ENCODE measurements at places on chromosomes 12 and 14.
A peak's percentile ranks its signal among the peaks of the same experiment; 100 is the strongest.

GRCh38 chr12:131242741-131243496, 289.2 kb downstream of the ADGRD1 start:
- DNase-seq = no peak

DNA sequence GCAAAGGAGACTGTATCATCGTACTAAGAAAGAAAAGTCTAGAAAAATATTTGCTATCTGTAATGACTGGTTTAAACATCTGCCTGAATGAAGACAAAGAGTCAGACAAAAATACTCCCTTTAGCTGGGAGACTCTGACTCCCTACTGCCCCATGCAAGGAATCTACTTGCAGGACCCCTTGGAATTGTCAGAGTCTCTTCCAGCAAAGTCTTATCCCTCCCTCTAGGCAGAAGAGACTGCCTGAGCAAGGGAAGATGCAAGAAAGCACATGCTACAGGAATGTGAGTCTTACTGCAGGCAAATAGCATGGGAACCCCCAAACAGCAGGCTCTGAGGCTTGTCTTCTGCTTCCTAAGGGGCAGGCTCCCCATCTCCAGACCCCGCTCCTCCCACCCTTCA, 154.0 kb downstream of the KCNA5 start:
- no peak for DNase-seq

GRCh38 chr14:104864267-104865080, 594 bp upstream of the CEP170B start:
- peak; percentile 64 for DNase-seq

GRCh38 chr14:88424573-88424972, 39.1 kb downstream of the SPATA7 start:
- DNase-seq = no peak

DNA sequence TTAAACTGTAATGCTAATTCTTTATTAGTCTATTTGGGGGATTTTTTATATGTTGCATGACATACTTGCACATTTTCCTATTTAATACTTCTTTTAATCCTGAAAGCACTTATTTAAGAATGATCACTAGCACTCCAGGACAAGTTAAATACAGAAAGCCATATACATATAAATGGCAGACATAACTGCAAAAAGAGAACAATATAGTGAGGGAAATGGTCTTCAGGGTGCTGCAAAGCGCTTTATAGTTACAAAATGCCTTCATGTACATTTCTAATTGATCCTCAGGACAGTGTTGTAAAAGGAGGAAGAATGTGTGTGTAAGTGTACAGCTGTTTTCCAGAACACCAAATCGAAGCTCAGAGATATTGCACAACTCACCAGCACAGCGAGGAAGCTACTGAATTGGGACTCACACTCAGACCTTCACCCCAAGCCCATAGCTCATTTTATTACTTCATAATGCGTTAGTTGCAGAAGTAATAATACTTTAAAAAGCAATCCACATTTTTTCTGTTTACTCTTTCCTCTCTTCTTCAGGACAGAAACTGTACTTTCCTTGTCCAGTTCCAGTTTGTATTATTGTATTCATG, 428.2 kb downstream of the RAD51B start:
- DNase-seq = no peak

DNA sequence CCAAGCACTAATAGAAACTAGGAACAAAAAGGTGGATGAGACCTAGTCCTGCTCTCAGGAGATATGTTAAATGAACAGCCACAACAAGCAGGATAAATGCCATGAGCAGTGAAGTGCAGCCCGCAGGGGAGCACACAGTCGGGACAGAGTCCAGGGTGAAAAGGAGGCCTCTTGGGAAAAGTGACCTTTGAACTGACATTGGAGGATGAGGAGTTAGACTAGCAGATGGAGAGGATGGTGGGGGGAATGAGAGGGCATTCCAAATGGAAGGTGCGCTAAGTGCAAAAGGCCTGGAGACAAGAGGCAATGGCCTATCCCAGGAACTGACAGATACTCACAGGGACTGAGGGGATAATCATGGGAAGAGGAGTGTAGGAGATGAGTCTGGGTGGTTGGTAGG, 4.5 kb downstream of the OS9 start:
- DNase-seq = no peak

GRCh38 chr12:2553388-2554126, 241.2 kb upstream of the FKBP4 start:
- DNase-seq = no peak

DNA sequence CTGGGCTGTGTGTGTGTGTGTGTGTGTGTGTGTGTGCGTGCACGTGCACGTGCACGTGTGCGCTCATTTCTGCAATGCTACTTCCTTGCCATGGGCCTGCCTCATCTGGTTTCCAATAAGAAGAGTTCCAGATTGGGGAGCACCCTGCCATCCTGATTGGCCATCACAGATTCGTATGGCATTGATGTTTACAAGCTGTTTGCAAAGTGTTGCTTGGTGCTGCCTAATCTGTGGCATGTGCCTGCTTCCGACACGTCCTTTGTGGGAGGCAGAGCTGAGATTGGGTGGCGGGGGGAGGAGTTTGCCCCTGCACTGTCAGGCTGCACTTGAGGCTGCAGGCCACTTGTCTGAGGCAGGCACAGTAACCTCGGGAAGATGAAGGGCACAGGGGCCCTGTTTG, 39.2 kb downstream of the SAMD4A start:
- DNase-seq = no peak

DNA sequence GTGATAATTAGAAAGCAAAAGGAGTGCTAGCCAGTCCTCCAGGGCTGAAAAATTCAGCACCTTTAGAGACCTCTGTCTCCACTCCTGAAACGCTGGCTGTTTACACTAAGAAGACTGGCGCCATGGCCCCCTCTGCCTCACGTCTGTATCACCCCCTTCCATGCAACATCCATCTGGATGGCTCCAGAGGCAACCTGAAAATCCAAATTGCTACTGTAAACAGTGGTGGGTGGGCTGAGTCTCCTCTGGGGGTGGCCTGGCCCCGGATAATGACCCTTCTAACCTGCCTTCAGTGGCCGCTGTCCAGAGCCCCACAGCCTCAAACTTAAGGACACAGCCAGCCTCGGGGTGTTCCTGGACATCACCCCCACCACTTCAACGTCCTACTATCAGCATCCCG, 1.4 kb downstream of the PRKD1 start:
- DNase-seq = no peak

- no peak for DNase-seq
These were observed 185.5 kb upstream of the FAR2 start for GRCh38 chr12:28963554-28963953.

GRCh38 chr12:109586385-109587296, 13.0 kb downstream of the MVK start:
- no peak for DNase-seq

DNA sequence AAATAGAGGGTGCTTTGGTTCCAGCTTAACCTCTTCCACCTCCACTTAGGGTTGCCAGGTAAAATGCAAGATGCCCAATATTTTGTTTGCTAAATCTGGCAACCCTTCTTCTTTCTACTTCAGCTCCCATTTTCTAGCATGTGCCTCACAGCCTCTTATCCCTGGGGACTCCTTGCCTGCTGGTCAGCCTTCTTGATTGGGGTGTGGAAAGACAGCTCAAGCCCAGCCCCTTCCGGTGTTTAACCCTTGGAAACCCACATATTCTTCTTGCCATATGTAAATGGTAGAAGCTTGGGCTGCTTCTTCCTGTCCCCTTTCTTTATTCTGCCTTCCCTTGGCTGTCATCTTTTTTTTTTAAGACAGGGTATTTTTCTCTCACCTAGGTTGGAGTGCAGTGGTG, 5.7 kb downstream of the SPIC start:
- no peak for DNase-seq

GRCh38 chr12:4006743-4007142, 133.5 kb upstream of the PARP11 start:
- no peak for DNase-seq

GRCh38 chr14:54803396-54803795, 99.2 kb downstream of the GCH1 start:
- no peak for DNase-seq

DNA sequence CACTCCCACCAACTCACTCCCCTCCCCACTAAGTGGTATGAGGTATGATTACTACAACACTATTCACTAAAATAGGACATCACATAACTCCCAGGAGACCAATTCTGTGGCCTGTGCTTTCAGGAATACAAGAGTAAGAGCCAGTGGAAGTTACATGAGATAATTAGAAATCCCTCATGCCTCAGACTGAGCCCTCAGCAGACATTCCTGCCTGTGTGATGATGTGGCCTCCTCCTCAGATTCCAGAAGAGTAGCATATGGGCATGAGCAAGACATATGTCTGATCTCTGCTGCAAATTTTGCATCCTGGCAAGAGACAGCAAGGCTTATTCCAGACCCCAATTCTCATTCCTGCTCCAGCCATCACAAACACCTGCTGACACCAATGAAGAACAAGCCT, 46.0 kb upstream of the BMP4 start:
- DNase-seq = no peak

DNA sequence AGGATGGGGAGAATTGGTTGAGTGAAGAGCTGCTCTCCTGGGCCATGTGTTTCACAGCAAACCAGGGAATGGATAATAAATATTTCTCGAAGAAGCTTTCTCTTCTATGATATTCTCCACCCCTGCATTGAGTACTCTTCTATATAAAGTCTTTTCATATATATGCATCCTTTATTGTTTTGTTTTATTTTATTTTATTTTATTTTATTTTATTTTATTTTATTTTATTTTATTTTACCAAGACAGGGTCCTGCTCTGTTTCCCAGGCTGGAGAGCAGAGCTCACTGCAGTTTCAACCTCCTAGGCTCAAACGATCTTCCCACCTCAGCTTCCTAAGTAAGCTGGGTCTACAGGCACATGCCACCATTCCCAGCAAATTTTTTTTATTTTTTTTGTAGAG, 85.8 kb downstream of the SCN8A start:
- DNase-seq = no peak

DNA sequence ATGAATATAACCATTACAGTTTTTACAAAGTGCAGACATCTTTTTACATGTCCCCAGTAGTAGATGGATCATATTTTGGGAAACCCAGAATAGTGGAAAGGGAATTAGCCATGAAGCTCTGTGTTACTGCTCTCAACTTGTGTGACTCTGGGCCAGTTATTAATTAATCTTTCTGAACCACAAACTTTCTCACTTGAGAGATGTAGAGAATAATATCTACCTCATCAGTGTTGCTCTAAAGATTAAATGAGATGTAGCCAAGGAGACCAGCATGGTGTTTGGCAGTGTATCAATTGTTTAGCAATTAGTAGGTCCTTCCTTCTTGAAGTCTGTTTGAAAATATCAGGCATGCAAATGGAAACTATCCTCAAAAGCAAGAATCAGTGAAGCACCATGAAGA, 169.2 kb downstream of the TMTC2 start:
- DNase-seq = no peak

- no peak for DNase-seq
These were observed 1145.7 kb downstream of the VRK1 start for GRCh38 chr14:97942921-97943320.

GRCh38 chr12:108268397-108268796, 70.7 kb downstream of the CMKLR1 start:
- DNase-seq = no peak

GRCh38 chr12:107282628-107283027, 189.3 kb upstream of the CRY1 start:
- DNase-seq = no peak

GRCh38 chr12:5396541-5396940, 35.4 kb upstream of the NTF3 start:
- no peak for DNase-seq

- no peak for DNase-seq
These were observed 68.8 kb upstream of the CCDC91 start for GRCh38 chr12:28121433-28121832.

DNA sequence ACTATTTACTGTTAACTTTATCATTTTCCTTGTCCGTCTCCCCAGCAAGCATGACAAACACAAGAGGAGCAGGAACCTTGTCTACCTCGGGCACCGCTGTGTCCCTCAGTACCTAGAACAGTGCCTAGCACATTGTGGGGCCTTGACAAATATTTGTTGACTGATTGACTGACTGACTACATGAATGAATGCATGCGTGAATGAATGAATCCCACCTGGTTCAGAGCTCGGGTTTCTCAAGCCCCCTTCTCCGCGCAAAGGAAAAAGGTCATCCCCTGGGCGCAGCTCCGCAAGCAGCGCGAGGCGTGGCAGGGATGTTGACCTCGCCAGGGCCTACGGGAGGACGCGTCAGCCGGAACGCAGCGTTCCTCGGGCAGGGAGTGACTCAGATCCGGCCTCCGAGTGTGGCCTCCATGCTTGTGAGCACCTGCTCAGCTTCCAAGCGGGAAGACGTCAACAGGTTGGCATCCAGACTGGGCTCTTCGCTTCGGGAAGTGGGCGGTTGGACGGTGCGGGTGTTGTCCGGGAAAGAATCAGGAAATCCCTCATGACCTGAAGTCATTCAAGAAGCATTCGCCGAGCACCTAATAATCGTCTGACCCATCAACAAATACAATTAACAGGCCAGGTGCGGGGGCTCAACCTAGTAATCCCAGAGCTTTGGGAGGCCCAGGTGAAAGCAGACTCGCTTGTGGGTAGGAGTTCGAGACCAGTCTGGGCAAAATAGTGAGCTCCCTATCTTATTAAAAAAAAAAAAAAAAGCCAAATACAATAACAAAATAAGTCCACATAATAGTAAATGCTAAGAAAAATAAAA, 13.9 kb upstream of the UBC start:
- DNase-seq = no peak

DNA sequence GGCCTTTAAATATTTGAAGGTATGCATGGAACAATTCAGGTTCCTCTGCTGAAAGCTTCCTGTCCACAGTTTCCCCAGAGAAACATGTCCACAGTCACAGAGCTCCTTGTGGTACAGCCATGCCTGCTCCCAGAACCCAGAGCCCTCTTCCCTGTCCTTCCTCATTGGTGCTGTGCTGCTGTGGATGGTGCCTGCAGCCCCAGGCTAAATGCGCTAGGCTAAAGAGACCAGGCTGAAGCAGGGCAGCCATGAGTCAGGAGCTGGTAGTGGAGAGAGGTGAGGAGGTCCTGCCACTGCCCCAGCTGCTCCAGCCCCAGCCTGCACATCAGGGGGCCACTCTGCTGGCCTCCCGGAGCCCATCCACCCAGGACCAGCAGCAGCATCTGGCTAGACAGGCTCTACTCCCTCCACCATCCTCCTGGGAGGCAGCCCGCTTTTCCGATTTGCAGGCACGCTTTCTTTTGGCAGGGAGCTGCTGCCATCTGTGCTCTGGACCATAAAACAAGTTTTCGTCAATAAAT, 65.4 kb upstream of the DDX11 start:
- DNase-seq = no peak

DNA sequence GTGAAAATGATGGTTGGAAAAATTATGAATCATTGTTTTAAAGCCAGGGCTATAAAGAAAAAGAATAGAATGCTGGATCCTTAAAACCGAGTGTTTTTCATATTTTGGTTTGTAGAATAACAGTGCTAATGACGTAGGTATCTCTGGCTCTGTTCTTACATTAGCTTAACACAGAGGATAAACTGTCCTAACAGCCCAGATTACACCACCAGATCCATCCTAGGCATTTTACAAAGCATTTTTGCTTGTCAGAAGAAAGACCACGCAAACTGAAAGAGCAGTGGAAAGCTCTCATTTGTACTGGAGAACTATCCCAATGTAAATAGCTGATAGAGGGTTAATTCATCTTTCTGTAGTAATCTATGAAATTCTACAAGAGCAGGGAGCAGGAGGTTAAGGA, 13.6 kb downstream of the IFT81 start:
- no peak for DNase-seq

- DNase-seq = no peak
These were observed 3.2 kb downstream of the SPTLC2 start for GRCh38 chr14:77613201-77613600.

GRCh38 chr14:62776300-62776699, 269.0 kb downstream of the KCNH5 start:
- DNase-seq = no peak
